ENCODE measurements at places on chromosomes 1 and 21.

DNA sequence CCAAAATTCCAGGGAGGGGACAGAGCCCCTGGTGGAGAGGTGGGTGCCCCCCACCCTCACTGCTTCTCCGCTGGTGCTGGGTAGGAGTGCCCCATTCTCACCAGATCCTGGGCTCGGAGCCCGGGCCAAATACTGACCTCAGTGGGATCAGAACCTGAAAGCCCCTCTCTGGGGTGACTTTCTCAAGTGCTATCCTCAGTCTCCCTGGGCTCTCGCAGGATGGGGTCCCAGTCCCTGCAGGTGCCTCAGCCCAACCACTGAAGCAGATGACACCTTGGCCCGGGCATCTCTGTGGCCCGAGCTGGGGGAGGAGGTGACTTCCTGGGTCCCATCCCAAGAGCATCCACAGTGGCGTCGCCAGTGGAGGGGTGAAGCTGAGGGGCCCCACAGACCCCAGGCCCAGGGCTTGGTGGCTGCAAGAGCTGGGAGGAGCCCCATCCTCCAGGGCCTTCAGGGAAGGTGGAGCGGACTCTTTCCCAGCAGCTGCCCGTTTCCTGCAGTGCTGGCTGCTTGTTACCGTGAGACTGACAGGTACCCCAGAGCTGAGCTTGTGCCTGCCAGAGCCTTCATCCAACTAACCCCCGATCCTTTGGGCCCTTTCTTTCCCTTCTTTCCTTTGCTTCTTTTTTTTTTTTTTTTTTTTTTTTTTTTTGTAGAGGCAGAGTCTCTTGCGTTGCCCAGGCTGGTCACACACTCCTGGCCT is 3.9 kb upstream of the FNDC10 start:
- no peak for DNase-seq

DNA sequence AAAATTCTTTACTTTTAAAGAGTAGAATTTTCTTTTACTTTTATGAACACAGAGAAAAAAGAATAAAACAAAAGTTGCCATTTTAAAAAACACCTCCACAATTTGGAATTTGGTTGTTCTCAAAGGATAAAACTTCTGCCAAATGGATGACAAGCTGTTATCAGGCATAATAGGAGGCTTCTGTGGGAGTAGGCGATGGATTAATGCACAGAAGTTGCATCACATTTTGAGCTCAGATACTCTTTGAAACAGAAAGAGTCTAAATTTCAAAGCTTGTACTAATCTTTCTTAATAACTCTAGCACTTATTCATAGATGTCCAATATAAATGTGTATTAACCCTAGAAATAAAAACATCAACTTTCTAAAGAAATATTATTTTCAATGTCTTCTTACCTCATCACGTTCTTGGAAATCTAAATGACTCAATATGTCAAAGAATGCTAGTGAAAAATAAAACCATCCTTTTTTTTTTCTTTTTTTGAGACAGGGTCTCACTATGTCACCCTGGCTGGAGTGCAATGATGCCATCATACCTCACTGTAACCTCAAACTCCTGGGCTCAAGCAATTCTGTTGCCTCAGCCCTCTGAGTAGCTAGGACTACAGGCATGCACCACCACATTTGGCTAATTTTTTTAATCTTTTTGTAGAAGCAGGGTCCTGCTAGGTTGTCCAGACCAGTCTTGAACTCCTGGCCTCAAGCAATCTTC is 112.8 kb upstream of the USP25 start:
- no peak for DNase-seq

- no peak for DNase-seq
These were observed 32.6 kb downstream of the PTGFRN start for GRCh38 chr1:116942344-116942743.

DNA sequence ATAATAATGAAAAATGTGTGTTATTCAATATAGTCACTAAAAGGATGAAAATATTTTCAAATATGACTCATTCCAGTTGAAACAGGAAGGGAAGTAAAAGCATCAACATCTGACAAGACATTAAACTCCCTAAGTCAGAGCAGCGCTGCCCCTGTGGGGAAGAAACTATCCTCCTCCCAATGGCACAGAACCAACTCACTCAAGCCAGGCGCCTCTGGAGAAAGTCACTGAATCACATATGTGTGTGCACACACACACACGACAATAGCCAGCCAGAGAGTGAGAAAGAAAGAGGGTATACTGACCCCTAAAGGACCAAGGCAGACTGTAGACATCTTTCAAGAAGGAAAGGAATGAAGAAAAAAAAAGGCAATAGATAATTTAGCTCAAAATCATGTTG is 126.9 kb downstream of the SETD4 start:
- DNase-seq: no peak

GRCh38 chr1:37477198-37477931 is 3.0 kb downstream of the ZC3H12A start:
- peak; percentile 78 for DNase-seq

DNA sequence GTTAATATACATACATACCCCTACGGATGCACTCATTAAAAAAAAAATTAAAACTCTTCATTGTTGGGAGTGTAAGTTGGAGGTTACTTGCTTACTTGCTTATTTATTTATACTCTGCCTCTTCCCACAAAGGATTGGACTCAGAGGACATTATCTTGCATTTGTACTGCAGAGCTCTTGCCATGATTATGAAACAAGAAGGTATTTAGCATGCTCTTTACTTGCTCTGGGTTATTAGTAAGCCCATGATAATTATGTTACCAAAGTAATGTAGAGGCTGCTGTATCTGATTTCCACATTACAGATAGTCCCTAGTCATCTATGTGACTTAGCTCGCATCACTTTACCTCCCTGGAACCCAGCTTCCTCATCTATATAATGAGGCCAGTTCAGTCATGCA is 355.1 kb upstream of the PTBP2 start:
- no peak for DNase-seq

DNA sequence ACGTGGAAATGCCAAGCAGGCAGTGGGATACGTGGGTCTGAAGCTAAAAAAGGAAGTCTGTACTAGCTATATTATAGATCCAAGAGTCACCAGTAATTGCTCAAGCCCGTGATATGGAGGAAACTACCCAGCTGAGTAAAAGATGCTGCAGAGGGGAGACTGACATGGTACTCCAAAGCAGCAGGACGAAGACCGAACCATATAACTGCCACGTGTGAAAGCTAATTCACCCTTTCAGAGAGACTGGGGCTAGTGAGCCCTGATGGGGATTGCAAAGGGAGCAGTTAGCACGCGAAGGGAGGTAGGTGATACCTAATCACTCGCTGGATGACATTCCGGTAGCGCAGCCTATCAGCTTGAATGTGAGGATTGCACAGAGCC is 316 bp downstream of the AP4B1 start:
- no peak for DNase-seq

DNA sequence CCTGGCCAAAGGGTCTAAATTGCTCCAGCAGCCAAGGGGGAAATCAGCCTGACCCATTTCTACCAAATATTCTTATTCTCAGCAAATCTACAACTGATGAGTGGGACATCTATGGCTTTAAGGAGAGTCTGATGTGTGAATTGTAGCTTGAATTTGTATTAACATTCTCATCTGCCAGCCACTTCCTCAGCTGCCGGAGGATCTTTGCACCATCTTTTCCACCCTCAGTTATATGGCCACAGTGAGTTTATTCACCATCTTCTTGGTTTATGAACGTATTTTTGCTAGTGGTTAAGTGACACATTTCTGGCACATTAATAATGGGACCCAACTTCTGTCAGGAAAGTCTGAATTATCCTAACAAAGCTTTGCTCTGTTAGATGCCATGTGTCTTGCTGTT is 69.6 kb downstream of the COLGALT2 start:
- no peak for DNase-seq

GRCh38 chr1:8407652-8408051 is 89.7 kb downstream of the SLC45A1 start:
- no peak for DNase-seq

- no peak for DNase-seq
These were observed 16.5 kb upstream of the EDN2 start for GRCh38 chr1:41500781-41501518.

GRCh38 chr1:235404190-235404589 is 37.0 kb downstream of the TBCE start:
- no peak for DNase-seq

DNA sequence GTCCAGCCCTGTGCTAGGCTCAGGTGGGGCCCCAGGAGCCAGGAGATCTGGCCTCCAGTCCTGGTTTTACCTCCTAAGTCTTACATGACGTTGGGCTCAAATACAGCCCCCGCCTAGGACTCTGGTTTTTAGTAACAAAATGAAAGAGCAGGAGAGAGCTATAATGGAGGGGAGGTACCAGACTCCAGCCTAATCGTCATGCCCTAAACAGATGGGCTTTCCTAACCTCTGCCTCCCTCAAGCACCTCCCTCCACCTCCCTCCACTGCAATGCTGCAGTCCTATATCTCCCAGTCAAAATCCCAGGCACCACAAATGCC is 28.6 kb downstream of the TTC39A start:
- no peak for DNase-seq

DNA sequence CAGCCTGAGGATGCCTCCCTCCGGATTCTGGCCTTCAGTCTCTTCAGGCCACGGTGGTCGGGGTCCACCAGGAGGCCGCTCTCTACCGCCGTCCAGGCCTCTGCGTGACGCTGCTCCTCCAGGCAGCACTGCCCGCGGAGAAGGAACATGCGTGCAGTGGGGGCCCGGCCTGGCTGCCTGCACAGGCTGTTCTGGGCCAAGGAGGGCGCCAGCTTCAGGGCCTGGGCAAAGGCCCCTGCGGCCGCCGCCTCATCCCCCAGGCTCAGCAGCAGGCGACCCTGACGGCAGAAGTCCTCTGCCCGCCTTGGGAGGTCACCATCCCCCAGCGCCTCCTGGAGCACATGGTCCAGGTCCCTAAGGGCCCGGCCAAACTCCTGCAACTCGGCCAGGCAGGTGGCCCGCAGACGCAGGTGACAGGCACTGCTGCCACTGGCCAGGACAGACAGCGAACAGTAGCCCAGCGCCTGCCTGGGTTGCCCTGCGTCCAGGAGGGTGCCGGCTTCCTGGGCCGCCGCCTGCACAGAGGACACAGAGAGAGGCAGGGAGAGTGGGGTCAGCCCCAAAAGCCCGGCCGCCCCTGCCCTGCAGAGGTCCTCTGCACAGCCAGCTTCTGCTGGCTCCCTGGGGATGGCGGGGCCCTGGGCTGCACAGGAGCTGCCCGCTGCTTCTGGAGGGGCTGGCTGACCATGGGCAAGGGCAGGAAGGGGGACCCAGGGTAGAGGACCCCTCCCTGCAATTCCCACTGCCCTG is 8.7 kb upstream of the MMEL1 start:
- DNase-seq: no peak

DNA sequence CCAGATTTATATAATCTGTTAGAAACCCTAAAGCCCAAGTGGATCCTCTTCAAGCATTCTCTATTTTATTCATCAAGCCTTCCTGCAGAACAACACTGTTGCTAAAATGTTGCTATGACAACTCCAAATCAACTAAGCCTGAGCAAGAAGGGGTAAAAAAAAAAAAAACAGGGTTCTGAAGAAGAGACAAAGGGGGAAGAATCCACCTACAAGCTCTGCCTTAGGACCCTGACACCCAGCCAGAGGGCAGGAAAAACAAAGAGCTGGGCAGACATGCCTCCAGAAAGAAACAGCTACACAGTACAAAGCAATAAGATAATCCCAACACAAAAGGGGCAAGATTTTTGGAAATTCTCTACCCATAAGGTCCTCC is 1.3 kb downstream of the USF1 start:
- DNase-seq: no peak

GRCh38 chr1:34165422-34165921 is 442 bp upstream of the CSMD2 start:
- no peak for DNase-seq

GRCh38 chr21:32991361-32991760 is 34.4 kb upstream of the OLIG2 start:
- DNase-seq: no peak

DNA sequence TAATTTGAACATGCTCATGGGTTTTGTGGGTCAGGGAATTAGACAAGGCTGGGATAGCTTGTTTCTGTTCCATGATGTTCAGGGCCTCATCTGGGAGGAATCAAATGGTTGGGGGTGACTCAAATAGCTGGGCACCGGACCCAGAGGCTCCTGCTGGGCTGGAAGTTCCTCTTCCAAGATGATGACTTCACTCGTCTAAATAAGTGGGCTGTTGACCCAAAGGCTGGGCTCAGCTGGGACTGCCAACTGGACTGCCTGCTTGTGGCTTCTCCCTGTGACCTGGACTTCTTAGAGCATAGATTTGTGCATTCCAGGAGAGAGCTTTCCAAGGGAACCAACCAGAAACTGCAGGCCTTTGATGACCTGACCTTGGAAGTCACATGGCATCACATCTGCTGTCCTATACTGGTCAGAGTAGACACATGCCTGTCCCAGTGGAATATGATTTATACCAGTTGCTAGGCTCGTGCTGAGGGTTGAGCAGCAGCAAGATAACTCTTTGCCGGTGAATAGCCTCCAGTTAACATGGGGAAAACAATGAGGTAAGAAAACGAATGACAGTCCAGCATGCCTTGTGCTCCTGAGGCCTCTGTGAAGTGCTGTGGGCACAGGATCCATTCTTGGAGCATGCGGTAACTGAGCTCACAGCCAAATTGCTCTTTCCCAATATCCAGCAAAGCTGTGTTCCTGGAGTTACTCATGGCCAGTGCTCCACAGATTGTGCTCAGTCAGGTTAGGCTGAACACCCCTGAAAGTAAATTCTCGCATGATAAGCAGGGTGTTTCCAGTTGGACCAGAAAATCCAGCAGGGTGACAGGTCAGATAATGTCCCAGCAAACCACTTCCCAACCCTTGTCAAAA is 272.9 kb upstream of the TMEM51 start:
- no peak for DNase-seq

DNA sequence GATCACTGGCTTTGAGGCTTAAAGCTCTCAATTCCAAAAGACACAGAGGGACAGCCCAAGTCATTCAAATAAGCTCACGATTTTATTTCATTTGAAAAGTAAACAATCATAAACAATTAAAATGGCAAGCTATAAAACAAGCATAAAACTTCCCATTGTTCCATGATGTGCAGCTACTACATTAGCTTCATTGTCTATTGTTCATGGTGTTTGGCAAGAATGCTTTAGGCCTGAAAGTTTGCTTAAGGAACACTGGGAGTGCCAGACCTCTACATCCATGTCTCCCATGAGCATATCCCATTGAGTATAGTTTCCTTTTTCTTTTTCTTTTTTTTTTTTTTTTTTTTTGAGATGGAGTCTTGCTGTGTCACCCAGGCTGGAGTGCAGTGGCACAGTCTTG is 286.1 kb upstream of the ESRRG start:
- DNase-seq: no peak

GRCh38 chr1:170661646-170662411 is 2.1 kb upstream of the PRRX1 start:
- DNase-seq: no peak

DNA sequence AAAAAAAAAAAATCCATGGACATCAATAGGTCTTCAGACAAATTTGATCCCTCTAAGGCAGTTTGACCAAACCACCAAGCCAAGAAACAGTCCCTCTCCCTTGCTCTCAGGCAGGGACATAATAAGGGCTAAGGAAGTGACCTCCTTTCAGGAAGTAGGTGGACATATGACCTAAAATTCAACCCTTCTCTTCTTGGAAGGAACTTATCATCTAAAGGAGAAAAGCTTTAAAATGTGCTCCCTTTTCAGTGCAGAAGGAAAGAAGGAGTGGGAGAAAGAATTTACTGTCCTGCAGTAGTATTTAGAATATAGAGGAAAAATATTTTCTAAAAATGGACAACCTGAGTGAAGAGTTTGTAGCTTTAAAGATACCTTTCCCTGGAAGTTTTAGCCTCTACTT is 118.1 kb downstream of the DTL start:
- no peak for DNase-seq

GRCh38 chr1:157142765-157143423 is 4.7 kb upstream of the ETV3 start:
- no peak for DNase-seq

GRCh38 chr1:189678779-189679178 is 798.9 kb downstream of the BRINP3 start:
- no peak for DNase-seq

- DNase-seq: peak; percentile 52
These were observed at the start of gene DNAJB4 for GRCh38 chr1:78004719-78005447. TSS of gene DNAJB4 (plus strand) at chr1:78004939. CDS start at chr1:78005111, 172 bp downstream.

Data from stimulated activated CD4-positive, alpha-beta T cell treated with anti-CD3 and anti-CD28 coated beads, TNF-alpha, amount 100 ng/mL, for 24 hours (primary cell).